Stimulated activated CD8-positive, alpha-beta memory T cell treated with anti-CD3 and anti-CD28 coated beads, Interleukin-12 subunit alpha, Interleukin-12 subunit beta, amount 100 ng/mL, for 4 hours (primary cell): ENCODE measurements at places on chromosomes 6 and 20.

- DNase-seq: no peak
Measured at GRCh38 chr20:23314699-23315098, 35.9 kb upstream of the NXT1 start.

DNA sequence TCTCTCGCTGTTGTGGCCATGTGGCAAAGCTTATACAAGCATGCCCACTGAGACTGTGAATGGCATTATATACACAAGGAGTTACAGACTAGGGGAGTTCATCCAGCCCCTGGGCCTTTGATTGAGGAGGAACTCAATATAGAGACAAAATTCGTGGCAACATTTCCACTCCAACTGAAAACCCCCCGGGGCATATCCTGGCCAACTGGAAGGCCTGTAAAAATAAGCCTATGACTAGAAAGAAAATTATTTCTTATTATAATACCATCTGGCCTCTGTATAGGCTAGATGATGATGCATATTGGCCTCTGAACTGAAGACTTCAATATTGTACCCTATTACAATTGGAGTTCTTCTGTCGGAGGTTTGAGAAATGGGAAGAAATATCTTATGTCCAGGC is 175.5 kb upstream of the GJE1 start:
- DNase-seq: no peak

GRCh38 chr6:36360241-36361054 is 23.8 kb upstream of the BNIP5 start:
- DNase-seq: peak; percentile 40

DNA sequence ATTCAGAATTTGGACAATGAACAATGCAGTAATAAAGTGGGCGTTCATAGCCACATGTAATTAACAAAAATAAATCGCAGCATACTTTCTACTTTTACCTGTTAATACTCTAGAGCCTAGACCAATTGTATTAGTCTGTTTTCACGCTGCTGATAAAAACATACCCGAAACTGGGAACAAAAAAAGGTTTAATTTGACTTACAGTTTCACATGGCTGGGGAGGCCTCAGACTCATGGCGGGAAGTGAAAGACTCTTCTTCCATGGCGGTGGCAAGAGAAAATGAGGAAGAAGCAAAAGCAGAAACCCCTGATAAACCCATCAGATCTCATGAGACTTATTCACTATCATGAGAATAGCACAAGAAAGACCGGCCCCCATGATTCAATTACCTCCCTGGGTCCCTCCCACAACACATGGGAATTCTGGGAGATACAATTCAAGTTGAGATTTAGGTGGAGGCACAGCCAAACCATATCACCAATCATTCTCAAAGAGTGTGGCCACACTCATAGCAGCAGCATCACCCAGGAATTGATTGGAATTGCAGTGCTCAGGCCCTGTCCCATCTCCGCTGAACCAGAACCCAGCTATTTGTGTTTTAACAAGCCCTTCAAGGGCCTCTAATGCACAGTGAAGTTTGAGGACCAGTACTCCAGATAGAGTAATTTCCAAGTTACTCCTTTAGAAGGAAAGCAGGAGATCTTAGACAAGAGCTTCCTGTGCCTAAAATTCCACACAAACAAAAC is 650.0 kb downstream of the KIF16B start:
- DNase-seq: no peak

- no peak for DNase-seq
Measured at GRCh38 chr20:51811042-51811355, 8.7 kb upstream of the SALL4 start.

GRCh38 chr20:4999788-5000187 is 1.5 kb downstream of the SLC23A2 start:
- DNase-seq: no peak

DNA sequence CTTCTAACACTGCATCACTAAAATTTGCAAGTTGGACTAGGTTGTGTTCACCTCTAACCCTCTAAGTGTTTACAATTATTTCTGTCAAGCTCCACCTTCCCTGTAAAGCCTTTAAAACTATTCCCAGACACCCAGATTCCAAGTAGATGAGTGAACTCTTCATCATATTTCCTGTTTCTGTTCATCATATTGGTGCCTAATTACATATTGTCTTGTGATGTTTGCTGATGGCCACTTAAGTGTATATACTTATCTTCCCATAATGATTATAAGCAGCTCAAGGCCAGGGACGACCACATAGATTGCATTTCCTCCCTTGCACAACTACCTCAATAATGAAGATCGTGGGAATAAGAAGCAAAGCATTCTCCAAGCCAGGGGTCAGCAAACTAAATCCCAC is 16.8 kb downstream of the TNFRSF21 start:
- no peak for DNase-seq

DNA sequence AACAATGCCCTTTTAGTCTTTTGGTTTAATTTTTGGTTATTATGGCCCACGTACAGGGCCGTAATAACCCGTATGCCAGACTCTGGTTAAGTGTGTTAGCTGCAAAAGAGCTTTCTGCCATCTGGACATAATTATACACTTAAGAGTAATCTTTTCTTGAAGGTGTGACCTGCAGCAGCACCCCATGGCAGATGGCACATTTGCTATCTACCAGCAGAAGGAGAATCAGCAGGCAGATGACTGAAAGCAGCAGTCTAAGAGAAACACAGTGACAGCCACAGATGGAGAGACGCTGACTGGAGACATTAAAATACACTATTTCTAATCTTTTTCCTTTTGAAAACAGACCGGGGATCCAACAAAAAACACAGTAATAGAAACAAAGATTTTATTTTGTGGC is 18.7 kb downstream of the ASF1A start:
- no peak for DNase-seq

- DNase-seq: no peak
Measured at GRCh38 chr20:37297066-37297736, 7.7 kb downstream of the MANBAL start.

DNA sequence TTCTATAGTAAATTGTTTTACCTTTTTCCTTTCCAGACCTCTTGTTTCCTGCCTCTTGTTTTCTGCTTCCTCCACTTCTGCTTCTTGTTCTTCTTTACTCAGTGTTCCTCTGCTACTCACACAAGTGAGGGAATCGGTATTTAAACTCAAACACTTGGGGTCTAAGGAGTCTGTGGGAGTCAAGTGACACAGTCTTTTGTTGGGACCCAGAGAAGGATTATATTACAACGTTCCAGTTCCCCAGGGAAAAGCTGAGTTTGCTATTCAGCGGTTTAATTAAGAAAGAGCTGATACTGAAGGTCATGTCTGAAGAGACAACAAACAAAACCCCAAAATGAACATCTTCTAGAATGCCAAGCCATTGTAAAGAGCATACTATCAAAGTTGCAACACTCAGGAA is 107.8 kb upstream of the CITED2 start:
- no peak for DNase-seq

- no peak for DNase-seq
Measured at GRCh38 chr6:144909753-144910285, 624.7 kb downstream of the UTRN start.

GRCh38 chr6:82348130-82348529 is 15.5 kb upstream of the TPBG start:
- DNase-seq: no peak

DNA sequence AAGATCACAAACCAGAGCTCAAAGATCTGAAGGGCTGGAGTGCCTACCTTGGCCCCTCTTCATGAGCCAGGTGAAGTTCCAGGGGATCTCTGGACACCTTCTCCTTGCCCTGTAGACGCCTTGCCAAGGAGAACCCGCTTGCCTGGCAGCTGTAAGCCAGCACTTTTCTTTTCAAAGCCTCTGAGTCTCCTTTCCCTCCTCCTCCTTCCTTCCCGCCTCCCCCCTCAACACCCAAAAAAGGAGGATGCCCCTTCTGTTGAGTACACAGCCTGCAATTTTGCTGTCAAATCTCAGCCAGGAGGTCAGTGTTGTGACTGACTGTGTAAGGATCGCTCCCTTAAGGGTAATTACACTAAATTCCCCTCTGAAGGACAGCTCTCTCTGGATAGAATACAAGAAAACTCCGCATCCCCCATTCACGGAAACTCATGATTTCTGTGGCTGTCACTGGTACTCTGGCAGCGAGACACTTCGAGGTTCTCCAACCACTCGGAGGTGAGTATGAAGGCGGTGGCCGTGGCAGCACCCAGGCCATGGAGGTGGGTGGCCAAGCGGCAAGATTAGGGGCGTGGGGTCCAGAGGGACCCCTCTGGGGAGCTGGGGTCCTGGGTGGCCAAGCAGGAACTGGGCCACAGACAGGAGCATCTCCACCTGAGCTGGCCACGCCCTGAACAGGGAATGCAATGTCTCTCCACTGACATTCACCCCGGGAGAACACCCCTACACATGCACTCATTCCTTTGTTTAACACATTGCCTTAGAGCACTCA is 23.2 kb upstream of the FOXP4 start:
- DNase-seq: no peak

GRCh38 chr6:44169154-44169553 is 10.5 kb downstream of the CAPN11 start:
- DNase-seq: no peak

DNA sequence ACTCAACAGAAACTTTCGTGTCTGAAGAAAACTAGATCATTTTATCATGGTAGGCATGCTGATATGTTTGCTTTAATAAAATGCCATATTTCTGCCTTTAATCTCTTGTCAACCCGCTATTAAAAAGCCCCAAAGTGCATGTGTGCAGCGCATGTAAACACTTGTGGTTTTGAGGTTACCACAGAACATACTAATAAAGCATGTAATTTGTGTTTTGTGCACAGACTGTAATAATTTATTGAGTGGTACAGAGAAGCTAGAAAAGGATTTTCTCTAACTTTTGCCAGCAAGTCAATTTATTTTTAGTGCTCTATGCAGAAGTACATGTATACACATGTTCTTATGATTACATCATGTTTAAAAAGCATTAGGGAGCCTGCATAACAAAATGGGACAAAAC is 349.9 kb upstream of the SLC35B3 start:
- DNase-seq: no peak

- DNase-seq: no peak
Measured at GRCh38 chr20:50892394-50892793, 38.8 kb downstream of the ADNP start.

GRCh38 chr20:43302936-43303335 is 113.2 kb upstream of the PTPRT start:
- no peak for DNase-seq

GRCh38 chr20:10177326-10177725 is 41.3 kb upstream of the SNAP25 start:
- no peak for DNase-seq

GRCh38 chr6:137651591-137652335 is 157.6 kb upstream of the OLIG3 start:
- DNase-seq: no peak

- DNase-seq: no peak
Measured at GRCh38 chr6:21605166-21605565, 11.6 kb downstream of the SOX4 start.

- DNase-seq: no peak
Measured at GRCh38 chr20:32112841-32113240, 3.3 kb downstream of the TM9SF4 start.

DNA sequence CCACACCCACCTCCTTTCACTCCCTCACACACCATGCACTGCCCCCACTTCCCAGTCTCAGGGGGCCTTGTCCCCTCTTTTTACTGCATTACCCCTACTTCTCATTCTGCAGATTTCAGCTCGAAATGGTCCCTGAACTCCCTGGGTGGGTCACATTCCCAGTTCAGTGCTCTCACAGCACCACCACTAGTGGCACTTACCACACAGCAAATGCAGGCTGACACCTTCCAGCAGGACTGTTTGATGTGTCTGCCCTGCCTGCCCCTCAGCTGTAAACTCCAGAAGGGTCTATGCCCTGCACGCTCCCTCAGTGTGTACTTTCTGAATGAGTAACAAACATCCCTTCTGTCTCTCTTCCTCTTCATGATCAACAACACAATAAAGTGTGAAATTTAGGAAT is 4.0 kb downstream of the DYNLT1 start:
- no peak for DNase-seq

- DNase-seq: peak; percentile 59
Measured at GRCh38 chr6:79947191-79948186, at the start of gene ELOVL4. ELOVL4 (minus strand) TSS chr6:79947553; CDS start chr6:79947279, 274 bp downstream.

- DNase-seq: no peak
Measured at GRCh38 chr6:118683881-118684872, 32.8 kb upstream of the CEP85L start.

DNA sequence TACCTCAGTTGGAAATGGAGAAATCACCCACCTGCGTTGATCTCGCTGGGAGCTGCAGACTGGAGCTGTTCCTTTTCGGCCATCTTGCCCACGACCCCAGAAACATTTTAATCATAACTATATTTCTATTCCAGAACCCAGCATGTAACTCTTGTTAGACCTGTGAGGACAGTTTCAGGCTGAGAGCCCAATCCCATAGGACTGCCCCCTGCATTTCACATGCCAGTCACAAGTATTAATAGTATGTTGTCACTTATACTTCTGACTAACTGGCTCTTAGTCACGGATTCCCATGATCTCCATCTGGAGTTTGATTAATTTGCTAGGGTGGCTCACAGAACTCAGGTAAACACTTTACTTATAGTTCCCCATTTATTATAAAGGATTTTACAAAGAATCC is 96.0 kb upstream of the PRND start:
- DNase-seq: no peak

GRCh38 chr6:44667668-44668390 is 280.3 kb downstream of the CDC5L start:
- no peak for DNase-seq

- no peak for DNase-seq
Measured at GRCh38 chr6:34285448-34286164, 36.8 kb upstream of the SMIM29 start.

GRCh38 chr6:28693751-28694443 is 168.2 kb downstream of the GPX5 start:
- no peak for DNase-seq

DNA sequence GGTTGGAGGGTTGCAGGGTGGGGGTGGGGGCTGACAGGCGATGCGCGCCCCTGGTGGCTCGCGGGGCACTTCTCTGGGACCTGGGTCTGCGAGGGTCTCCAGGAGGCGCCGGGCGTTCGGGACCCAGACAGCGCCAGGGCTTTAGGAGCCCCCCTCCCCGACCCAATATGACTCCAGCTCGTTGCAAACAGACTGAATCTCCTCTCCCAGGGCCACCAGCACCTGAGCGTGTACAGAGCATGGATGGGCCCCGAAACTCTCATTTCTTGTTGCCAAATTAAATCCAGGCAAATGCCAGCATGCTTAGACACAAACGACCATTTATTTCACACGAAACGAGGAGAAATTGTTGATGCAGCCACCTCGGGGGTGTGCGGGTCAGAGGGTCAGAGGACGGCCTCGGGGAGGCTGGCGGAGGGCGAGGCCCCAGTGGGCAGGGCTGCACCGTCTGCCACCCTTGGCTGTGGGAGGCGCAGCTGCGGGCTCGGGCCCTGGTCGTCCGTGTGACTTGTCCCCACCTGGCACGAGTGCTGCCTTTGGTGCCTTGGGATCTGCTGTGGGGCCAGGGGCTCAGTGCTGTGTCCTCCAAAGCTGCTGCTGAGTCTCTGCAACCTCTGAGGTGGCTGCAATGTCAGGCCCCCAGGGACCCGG is 20.9 kb upstream of the GATA5 start:
- no peak for DNase-seq

- DNase-seq: no peak
Measured at GRCh38 chr20:2817341-2817726, 1.2 kb downstream of the TMEM239 start.

- no peak for DNase-seq
Measured at GRCh38 chr6:36912030-36912454, 26.3 kb downstream of the C6orf89 start.

- DNase-seq: no peak
Measured at GRCh38 chr20:4985658-4986057, 15.7 kb downstream of the SLC23A2 start.

GRCh38 chr20:10573273-10573950 is 100.4 kb downstream of the JAG1 start:
- DNase-seq: no peak
